ENCODE measurements at places on chromosomes 5 and 9.

- DNase-seq = no peak
These were observed 6.4 kb downstream of the ARRDC1 start for GRCh38 chr9:137611623-137612609.

DNA sequence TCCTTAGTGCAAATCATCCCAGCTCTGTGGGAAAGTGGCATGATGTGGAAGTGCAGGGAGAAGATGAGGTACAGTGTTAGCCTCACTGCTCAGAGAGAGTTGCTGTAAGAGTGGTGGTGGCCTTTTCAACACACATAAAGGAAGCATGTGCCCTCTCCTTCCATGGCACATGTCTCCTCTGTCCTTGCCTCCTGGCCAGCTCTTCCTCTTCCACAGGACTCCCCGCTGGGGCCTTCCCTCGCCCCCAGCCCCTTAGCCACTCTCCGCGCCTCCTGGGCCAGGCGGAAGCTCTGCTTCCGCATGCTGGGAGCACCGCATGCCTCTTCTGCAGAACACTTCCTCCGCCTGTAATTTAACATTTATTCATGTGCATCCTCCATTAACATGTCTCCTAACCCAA is 4.8 kb upstream of the KCNMB1 start:
- DNase-seq = no peak

DNA sequence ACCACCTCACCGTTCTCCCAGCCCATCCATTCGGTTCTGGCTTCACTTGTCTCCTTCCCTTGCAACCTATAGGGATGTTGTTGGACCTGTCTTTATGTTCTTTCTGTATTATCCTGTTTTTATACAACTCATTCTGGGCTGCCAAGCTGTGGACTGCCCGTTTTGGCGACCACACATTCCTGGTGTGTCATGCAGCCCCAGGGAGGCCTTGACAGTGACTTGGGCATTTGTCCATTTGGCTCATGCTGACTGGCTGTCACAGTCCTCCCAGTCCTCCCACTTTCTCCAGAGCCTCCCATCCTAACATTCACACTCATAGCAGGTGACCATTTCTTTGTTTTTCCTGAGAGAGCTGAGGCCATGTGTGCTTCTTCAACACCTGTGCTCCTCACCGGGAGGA is 136.4 kb downstream of the SLF1 start:
- no peak for DNase-seq

- DNase-seq = no peak
These were observed 22.1 kb upstream of the UBAP2 start for GRCh38 chr9:34070606-34071324.

- DNase-seq = no peak
These were observed 31.9 kb upstream of the TBC1D2 start for GRCh38 chr9:98287384-98287783.

DNA sequence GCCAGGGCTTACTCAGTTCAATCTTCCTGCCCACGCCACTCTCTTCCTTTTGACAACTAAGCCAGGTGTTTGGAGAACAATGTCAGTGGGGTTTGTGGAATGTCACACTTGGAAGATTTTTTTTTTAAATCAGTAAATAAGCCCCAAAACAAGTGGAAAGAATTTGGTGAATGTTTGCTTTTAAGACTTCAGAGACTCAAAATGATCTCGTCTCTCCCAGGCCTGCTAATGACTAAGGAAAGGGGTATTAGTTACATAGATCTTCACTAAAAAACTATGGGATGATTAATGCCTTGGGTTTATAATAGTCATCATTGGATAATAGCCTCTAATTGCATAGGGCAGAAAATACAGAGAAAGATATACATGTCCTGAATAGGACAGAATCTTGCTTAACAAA is 166.4 kb downstream of the DMRT2 start:
- no peak for DNase-seq

GRCh38 chr9:130632841-130633240 is 31.6 kb upstream of the PRDM12 start:
- DNase-seq = no peak

DNA sequence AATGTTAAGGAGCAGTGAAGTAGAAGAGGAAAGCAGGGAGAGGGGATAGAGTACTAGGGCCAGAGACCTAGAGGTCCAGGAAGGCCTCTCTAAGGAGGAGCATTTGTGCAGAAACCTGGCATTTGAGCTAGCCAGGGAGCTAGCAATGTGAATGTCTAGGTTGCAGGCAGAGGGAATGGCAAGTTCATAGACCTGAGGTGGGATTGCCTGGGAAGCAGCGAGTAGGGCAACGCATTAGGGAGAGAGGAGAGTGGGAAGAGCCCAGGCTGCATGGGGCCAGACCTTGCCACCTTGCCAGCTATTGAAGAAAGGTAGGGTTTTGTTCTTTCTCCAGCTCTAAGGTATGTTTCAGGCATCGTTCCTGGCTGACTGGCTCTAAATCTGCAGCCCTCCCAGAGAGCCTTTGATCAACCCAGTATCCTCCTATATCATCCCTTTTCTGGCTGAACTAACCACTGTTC is 54.0 kb downstream of the SLC22A5 start:
- DNase-seq = no peak

GRCh38 chr5:172509405-172509781 is 55.1 kb upstream of the SH3PXD2B start:
- no peak for DNase-seq

DNA sequence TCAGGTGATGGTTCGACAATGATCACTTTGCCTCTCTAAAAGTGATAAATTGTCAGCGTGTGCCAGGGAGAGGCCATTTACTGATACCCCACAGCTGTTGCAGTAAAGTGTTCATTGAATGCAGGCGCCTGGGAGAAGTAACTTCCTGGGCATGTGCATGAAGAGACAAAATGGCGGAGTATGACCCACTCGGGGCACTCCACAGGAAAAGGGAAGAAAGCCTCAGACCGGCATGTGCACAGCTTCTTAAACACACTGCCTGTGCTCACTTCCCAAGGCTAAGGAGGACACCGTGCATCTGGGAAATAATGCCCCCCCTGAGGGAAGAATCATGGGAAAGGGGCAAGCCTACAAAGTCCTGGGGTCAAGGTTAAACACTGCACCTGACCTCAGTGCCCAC is 329.5 kb downstream of the ICE1 start:
- no peak for DNase-seq

DNA sequence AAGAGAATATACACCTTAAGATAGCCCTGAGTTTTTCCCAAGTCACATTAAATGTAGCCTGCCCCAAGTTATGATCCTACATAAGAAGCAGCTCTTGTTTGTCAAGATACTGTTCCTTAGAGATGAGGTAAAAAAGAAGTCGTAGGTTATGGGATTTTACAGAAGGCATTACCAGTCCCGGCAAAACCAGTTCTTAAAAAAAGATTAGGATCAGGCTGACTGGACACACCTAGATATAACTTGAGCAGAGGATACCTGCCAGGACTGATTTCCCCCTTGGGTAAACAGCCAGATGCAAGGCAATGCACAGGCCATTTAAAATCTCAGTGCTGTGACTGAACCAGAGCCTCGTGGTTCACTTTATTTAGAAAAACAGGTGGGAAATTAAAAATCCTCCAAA is 14.1 kb upstream of the SEMA5A start:
- DNase-seq = no peak

DNA sequence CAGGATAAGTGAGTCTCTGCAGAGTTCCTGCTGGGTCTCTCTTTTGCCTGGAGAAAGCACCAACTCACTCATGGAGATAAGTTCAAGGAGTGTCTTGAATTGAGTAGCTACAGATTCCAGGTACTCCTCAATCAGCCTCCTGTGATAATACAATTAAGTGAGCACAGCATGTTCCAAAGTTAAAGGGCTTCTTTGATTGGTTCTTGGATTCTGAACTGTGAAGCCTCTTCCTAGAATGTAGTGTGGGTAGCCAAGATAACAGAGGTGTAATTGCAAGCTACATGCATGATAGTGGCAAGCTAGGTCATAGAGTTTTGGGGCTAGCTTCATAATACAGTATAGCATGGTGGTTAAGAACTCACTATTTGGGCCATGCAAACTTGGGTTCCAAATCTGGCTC is 23.2 kb upstream of the CARNMT1 start:
- DNase-seq = no peak

DNA sequence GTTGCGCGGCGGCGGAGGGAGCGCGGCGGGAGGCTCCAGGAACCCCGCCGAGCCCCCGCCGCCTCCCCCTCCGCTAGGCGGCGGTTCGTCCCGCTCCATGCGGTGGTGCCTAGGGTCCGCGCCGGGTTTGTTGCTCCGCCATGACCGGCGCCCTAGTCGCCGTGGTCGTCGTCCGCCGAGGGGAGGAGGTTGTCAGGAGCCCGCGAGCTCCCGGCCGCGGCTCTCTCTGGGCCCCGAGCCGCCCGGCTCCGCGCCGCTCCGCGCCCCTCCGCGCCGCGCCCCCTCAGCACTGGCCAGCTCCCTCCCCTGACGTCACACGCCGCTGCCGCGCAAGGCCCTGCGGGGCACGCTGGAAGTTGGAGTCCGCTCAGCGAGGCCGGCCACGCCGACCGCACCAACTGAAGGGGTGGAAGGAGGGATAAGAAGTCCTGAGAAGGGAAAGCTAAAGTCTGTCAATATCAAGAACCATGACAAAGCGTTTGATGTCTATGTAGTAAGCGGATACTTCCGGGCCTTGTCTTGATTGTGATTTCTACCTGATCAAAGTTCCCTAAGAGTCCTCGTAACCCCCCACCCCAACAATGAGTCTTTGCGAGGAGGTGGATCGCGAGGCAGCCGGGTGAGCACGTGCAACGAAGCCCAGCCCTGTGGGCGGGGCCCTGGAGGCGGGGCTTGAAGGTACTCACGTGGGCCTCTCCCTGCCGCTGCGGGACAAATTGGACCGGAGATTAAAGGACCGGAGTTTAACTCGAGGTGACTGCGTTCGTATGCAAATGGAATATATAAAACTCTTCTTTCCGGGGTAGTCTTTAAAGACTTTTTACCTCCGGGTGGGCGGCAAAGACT is at the start of gene NR6A1:
NR6A1 (minus strand) TSS at position 291 of the 846 bp plus-strand sequence.
- DNase-seq = peak; percentile 74

DNA sequence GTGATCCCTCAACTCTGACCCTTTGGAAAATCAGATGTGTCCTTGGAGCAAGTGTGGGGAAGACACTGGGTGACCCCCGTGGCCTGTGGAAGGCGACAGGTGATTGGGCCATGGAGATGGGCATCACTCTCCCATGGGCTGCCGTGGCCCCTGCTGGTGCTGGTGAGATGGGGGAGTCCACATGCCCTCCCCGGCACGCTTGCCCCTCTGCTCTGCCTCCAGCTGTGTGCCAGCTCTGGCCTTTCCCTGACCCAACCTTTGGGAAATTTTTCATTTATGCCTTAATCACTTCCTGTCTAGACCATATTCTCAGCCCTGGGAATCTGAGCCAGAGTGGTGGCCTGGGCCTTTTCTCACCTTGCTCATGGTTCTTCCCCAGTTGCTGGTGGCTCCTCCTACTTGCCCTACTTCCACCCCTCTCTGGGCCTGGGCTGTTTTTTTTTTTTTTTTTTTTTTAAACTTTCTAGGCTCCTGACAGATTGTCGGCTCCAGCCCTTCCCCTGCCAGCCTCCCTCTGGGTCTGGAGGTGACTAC is 56.6 kb downstream of the RGS3 start:
- DNase-seq = no peak

DNA sequence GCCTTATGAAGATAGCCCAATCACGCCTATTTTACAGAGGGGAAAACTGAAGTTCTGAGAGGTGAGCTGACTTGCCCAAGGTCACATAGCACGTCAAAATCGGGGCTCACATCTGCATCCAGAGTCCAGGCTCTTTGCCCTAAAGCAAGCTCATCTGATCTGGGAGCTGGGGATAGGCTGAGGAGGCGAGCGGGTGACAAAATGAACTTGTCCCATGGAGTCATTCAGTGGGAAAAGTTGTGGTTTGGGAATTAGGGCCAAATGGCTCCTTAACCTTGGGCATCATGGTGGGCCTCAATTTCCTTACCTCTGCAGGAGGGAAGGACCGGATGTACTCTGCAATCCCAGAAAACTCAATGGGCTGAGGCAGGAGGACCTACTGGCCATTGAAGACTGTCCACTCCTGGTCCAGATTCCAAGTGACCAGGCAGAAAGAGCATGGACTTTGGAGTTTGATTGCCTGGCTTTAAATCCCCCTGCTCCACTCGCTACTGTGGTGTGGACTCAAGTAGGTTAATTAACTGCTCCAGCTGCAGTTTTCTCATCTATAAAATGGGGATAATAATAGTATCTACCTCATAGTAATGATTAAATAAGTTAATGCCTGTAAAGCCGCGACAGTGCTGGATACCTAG is 160.4 kb downstream of the RGS3 start:
- no peak for DNase-seq

DNA sequence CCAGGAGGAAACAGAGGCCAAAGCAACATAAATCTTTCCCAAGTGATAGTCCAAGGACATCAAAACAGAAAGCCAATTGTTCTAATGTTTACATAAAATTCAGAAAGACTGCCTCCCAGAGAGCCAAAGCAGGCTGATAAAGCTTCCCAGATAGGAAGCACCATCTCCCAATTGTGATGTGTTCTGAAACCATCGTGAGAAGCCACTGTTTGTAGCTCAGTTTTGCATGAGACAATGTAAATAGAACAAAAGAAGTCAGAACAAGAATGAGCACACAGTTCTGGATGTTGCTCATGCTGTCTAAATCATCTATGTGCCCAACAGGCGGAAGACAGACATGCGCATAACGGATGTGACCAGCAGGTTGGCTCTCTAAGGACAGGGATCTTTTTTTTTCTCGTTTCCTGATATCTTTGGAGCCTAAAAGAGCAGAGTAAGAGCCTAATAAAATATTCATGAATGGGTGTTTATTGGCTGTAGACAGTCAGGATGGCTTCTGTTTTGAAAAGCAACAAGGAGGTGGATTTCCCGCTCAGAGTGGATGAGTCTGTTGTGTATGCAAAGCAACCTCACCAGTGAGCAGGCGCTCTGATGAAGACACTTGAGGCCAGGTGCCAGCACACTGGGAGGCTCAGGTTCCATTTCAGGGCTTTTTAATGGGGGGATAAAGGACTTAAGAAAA is 113.6 kb downstream of the GNA14 start:
- DNase-seq = no peak

- no peak for DNase-seq
These were observed 652.4 kb downstream of the PDE4D start for GRCh38 chr5:59241119-59241518.

DNA sequence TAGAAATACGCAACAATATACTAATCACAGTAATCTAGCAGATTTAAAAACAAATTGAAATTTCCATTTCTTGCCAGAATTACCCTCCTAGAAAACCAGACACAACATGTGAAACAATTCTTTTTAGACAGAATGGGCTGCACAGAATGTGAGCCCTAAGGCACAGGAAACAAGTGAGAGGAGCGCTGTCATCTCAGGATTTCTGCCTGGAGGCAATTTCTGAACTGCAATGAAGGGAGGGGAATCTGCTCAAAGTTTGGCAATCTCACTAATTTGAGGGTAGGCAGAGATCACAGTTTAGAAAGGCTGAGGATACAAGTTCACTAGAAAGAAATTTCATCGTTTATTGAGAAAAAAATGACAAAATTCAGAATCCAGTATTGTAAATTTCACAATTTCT is 70.3 kb downstream of the INIP start:
- no peak for DNase-seq
